ENCODE measurements at places on chromosomes 11 and 22.

- DNase-seq: no peak
Observed at GRCh38 chr11:75270896-75271418, 30.4 kb downstream of the TPBGL start.

DNA sequence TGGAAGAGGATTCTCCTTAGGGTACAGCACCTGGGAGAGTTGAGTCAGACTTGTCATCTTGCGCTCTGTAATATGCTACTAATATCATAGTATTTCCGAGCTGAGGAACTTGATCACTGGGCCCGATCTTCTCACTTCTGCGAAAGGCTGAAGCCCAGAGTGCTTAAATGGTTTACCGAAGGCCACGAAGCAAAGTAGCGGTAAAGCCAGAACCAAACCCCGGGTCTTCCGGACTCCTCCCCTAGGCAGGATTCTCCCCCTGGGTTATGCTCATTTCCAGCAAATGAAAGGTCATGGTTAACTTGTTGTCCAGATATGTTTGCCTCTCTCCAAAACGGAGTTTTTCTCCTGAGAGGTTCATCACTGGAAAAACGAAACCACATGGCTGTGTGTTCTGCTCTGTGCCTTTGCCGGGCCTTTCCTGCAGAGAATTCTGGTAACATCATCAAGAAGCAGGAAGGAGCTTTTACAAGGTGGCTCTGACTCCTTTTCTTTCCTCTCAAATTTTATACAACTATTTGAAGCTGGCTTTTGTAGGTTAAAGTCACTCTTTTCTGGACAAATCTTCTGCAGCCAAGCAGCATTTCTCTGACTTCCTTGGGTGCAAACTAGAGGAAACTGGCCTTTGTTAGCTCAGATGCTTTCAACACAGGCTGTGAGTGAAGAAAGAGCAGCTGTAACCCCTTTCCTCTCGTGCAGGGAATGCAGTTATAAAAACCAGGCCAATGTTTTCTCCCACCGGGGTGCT, 35.5 kb downstream of the UBASH3B start:
- no peak for DNase-seq

DNA sequence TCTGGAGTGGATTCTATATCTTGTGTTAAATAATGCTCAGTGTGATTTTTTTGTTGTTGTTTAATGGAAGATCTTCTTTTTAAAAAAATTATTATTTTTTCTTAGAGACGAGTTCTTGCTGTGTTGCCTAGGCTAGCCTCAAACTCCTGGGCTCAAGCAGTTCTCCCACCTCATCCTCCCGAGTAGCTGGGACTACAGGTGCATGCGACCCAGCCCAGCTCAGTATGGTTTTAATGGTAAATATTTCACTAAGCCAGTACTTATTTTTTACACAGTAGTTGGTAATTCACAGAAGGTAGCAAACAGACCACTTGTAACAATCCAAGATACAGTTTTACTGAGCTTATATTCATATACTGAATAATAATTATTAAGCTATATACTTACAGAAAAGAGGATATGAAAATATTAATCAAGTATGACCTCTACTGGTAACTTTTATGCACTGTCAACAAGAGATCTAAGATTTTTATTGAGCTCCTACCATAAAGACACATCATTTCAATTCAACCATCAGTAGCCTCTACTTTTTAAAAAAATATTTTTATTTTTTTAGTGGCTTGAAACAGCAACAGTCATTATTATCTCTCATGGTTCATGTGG, 6.1 kb upstream of the CD59 start:
- no peak for DNase-seq

DNA sequence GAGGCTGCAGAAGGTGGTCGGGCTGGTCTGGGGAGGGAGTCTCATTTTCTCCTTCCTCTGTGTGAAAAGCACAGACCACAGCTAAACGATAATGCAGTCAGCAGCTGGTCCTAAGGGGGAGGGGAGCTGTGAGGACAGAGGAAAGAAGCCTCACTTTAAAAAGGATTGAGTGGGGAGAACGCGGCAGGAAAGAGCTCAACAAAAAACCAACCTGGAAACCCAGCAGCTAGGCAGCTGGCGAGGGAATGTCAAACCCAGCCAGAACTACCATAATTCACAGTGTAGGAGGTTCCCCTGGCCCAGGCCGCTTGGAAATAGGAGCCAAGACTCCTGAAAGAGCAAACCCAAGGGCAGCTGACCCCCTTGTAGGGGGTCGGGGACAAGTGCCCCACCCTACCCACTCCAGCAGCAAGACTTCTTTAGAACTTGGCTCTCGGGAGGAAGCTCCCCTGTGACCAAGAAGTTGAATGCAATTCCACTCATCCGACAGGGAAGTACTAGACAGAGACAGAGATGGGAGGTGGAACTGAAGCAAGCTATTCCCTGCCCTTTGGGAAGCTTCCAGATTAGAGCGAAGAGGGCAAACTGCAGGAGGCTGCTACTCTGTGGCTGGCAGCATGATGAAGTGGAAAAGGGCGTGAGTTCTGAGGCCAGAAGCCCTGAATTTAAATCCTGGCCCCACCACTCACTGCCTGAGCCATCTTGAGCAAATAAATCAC, 16.5 kb upstream of the DGKZ start:
- no peak for DNase-seq

- no peak for DNase-seq
Observed at GRCh38 chr11:93942176-93942575, 79.0 kb upstream of the HEPHL1 start.

DNA sequence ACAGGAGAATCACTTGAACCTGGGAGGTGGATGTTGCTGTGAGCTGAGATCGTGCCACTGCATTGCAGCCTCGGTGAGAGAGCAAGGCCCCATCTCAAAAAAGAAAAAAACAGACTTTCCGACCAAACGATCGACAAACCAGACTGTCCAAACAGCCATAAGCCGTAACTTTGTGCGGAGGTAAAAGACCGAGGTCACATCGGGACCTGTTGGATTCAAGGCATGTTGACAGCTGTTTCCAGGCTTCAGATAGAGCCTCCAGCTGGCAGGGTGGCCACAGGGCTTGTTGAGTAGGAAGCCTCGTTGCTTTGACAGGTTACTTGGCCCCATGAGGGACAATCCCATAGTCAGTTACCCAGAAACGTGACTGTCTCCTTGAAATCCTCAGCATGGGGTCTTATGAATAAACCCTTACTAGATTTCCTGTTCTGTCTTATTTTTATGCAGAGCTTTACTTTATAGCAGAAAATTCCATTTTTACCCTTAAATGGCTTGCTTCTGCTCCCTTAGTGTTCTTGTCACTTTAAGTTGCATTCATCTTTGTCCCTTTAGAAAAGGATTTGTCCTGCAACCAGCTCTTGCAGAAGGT, 22.3 kb downstream of the PPARA start:
- no peak for DNase-seq

GRCh38 chr22:26893173-26894110, 236.1 kb downstream of the MIAT start:
- no peak for DNase-seq

DNA sequence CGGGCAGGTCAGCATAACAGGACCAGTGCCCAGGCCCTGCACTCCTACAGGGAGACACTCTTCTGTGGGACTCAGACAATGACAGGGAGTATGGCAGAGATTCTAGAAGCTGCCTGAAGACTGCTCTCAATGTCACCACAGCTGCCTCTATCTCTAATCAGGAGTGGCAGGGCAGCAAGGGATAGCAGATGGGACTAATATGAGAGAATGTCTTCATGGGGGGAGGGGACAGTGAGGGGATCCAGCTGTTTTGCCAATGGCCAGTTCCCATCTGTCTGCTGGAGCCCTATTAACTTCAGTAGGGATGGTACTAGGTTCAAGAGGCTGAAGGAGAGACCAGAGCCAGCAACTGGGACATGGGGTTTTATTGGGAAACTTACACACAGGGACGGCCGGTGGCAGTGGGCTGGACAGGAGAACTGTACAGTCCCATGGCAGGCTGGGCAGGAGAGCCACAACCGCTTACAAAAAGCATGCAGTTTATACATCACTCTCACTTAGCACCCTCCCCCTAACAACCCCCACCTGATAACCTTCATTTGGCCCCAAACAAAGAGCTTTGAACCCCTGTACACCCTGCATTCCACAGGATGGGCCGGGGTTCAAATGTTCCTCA, 2.5 kb upstream of the CD82 start:
- no peak for DNase-seq

GRCh38 chr11:59272771-59273372, 60.1 kb upstream of the MPEG1 start:
- DNase-seq: no peak

GRCh38 chr11:102410382-102410784, 42.2 kb downstream of the TMEM123 start:
- no peak for DNase-seq

DNA sequence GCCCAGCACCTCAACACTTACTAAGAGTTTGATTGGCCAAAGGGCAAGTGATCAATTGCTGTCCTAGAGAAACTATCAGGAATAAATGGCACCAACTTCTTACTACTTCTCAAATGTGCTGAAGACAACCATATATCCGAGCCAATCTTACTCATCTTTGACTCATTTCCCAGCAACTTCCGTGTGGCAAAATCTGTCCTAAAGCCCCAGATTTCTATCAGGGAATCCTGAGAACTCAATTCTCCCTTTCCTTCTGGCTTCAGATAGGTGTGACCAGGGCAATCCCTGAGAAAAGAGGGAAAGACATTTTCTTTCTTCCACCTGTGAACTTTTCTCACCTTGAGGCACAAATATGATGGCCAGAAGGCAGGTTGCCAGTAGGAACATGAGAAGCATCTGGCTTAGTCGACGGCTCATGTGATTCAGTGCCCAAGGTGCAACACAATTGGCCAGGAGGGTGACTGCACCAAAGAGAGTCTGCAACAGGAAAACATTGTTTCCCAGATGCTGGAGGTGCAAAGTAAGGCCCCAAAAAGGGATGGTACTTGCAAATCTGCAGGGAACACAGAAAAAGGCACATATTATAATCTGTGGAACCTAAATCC, 21.8 kb upstream of the SLC22A24 start:
- DNase-seq: no peak

- no peak for DNase-seq
Observed at GRCh38 chr11:65849366-65849765, 8.6 kb downstream of the CFL1 start.

GRCh38 chr11:45355706-45356041, 69.5 kb upstream of the SYT13 start:
- no peak for DNase-seq

DNA sequence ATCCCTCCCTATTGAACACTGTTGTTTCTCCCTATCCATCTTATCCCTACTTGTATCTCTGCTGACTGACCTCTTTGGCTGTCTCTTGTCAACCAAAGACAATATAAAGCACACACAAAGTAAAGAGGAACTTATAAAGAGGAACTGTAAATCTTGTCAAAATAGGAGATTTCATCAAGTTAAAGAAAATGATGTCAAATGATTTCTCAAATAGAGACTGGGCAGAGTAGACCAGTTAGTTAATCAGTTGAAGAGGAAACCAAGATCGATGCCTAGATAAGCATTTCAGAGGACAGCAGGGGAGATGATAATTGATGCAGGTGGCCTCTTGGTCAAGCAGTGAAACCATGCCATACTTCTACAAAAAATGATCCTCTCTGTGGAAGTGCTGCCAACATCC, 22.7 kb downstream of the KCNQ1OT1 start:
- no peak for DNase-seq

DNA sequence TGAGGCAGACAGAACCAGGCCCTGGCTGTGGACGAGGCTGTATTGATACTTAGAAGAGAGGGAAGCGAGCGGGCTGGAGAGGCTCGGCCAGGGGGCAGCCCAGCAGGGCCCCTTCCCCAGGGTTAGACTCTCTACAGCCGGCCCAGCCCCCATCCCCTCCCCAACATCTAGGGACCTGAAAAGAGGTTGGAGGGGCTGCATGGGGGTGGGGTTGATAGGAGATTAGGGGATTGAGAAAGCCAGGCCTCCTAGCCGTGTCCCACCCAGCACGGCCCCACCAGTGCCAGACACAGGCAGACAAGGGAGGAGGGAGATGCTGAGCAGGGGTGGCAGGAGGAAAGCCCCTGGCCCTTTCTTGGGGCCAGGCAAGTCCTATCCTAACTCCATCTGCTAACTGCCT, 5.7 kb downstream of the LSP1 start:
- DNase-seq: no peak

GRCh38 chr11:128841461-128842072, 25.5 kb downstream of the KCNJ1 start:
- no peak for DNase-seq

GRCh38 chr11:94938095-94939055, 35.0 kb downstream of the CWC15 start:
- DNase-seq: no peak

GRCh38 chr22:37049224-37049623, 2.3 kb upstream of the KCTD17 start:
- no peak for DNase-seq

DNA sequence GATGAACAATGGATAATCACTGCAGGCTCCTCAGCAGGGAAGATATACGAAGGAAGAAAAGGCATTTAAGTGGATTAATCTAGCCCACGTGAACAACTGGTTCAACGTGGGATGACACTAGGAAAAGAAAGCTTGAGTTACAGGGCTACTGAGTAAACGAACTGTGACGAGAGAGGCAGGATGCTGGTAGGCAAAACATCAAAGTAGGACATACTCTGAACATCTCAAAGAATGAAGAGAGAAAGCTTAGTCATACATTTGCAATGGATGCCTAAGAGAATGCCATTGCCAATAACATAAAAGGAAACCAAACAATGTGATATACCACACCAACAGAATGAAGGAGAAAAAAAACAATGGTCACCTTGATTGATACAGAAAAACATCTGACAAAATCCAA, 12.9 kb downstream of the USP28 start:
- DNase-seq: no peak

DNA sequence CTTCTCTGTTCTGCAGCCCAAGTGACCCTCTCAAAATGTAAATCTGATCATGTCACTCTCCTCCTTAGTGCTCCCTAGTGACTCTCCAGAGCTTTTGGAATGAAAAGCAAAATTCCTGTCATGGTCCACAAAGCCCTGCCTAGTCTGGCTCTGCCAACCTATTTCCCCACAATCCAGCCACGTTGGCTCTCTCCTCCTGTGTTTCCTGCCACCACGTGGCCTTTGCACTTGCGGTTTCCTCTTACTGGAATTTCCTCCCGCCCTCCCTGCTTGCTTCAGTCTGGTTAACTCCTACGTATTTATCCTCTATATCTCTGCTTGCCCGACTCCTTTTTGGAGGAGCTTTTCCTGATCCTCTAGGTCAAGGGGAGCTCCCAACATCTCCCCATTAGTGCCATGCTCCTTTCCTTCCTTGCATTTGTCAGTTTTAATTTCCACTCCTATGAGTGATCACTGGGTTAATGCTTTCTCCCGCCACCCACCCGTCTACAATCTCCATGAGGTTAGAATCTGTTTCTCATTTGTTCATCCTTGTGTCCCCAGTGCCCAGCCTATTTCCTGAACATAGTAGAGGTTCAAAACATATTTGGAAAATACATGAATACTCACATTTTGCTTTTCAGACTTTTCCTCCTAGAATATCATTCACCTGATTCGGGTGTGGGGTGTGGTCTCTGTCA, 11.5 kb downstream of the NNMT start:
- no peak for DNase-seq

DNA sequence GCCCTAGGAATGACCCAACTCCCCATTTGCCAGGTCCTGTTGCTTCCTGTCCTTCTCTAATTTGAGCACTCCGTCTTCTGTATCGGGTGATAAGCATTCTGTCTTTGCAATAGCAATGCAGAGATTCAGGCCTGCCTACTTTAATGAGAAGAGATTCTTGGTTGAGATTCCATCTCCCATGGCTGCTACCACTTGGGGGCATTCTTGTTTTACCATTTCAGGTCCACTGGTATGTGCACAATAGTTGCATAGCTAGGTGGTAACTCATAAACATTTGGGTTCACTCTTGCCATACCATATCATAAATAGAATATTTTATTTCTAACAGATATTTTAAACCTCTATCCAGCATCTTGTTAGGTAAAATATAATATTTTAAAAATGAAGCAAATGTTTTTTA, 34.4 kb upstream of the CALCB start:
- DNase-seq: no peak

Data from activated CD8-positive, alpha-beta memory T cell treated with anti-CD3 and anti-CD28 coated beads for 1 hour (primary cell).